ENCODE measurements at places on chromosomes 12 and 14.

DNA sequence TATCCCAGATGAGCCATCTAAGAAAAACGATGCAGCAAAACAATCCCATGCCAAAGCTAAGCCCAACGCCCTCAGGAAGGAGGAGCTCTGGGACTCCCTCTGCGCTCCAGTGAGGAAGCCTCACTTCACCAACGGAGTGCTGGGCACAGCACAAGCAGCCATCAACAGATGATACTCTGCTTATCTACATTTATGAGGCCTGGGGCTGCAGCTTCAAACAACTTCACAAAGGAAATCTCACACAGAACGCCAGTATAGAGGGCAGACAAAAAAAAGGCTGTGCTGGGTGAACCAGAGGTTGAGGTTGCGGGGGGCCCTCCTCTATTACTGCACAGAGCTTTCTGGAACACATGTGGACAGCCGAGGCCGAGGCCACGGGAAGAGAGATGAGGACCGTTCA lies 34.9 kb upstream of the GPR68 start:
- no peak for DNase-seq

- DNase-seq = no peak
Observed at GRCh38 chr14:47200740-47201139, 474.7 kb downstream of the MDGA2 start.

DNA sequence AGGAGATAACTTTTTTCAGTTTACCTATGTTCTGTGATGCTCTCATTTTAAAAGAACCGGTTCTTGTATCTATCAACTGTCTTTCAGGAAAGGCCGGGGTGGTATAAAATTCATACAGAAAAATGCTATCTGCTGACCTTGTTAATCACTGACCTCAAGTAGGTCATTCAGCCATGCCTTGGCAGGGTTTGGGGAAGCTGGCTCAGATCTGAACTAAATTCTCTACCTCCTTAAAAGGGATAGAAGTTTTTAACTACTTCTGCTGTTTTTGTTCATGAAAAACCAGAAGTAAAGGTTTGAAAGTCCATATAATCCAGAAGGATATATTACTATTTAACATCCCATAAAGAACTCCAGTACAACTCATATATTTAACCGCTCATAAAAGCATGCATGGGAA lies 10.1 kb downstream of the MYRFL start:
- no peak for DNase-seq

DNA sequence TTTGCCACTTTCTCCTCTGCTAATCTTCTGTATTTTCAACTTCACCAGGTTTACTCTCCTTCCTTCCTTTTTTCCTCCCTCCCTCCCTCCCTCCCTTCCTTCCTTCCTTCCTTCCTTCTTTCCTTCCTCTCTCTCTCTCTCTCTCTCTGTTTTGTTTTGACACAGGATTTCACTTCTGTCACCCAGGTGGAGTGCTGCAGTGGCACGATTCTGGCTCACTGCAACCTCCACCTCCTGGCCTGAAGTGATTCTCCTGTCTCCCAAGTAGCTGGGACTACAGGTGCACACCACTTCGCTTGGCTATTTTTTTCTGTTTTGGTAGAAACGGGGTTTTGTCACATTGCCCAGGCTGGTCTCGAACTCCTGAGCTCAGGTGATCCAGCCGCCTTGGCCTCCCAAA lies 181.2 kb upstream of the BTG1 start:
- no peak for DNase-seq

GRCh38 chr12:15984097-15984800 lies 73.1 kb downstream of the DERA start:
- DNase-seq = no peak

- no peak for DNase-seq
Observed at GRCh38 chr12:54581412-54581811, 7.0 kb downstream of the PPP1R1A start.

DNA sequence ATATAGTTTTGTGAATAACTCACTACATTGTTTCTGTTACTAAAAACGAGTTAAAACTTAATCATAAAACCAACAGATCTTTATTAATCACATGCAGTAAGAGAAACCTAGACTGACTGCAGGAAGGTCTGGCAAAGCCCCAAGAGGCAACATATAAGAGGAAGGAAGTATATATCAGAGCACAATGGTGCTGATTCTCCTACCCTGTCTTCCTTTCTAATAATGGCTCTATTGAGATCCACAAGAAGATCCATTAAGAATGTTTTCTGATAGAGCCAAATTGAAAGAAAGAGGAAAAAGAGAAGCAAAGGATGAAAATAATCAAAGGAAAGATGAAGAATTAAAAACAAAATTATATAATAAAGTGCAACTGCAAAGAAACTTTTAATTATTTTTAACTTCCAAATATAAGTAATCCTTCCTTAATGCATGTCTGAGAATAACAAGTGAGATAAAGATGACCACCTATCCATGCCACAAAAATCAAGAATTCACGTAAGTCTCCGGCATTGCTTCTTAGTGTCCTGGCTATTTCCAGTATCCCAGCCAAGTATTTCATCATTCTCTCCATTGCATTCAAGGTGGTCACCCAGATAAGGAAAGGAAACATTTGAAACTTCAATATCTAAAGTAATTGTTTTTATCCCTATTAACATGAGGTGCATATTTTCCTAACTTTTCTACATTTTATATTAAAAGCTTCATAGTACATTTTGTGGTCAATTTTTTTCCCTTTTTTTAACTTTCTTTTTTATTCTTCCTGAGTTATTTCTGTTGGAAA lies 62.2 kb downstream of the SOX5 start:
- no peak for DNase-seq

GRCh38 chr14:29354486-29354885 lies 573.2 kb downstream of the PRKD1 start:
- no peak for DNase-seq

GRCh38 chr12:7101694-7102131 lies 7.3 kb downstream of the C1RL start:
- no peak for DNase-seq

- DNase-seq = no peak
Observed at GRCh38 chr12:113659416-113659815, 187.7 kb upstream of the LHX5 start.

GRCh38 chr12:2396448-2396871 lies 343.7 kb downstream of the CACNA1C start:
- DNase-seq = peak; percentile 22

DNA sequence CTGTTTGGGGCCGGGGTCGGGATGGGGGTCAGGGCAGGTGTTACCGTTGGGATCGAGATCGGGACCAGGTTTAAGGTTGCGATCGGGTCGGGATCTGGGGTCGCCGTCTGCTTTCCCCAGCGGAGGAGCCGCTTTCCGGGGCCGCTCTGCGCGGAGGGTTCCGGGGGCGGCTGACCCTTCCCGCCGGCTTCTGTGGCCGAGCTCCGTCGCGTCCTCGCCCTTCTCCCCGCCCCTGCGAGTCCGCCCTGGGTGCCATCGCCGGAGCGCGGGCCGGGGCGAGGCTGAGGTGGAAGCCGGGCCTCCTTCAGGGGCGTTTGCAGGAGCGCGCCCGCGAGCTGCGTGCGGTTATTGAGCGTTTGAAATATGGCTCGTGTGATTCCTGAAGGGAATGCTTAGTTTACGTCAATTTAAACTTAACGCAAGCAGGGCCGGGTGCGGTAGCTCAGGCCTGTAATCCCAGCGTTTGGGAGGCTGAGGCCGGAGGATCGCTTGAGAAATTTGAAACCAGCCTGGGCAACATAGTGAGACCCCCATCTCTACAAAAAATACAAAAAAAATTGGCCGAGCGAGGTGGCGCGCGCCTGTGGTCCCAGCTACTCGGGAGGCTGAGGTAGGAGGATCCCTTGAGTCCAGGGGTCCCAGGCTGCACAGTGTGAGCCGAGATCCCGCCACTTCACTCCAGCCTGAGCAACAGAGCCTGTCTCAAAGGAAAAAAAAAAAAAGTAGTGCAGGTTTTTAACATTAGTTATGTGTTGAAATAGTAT lies 620 bp downstream of the PGAM5 start:
- DNase-seq = no peak

- no peak for DNase-seq
Observed at GRCh38 chr14:103256406-103256805, 77.6 kb upstream of the EIF5 start.

DNA sequence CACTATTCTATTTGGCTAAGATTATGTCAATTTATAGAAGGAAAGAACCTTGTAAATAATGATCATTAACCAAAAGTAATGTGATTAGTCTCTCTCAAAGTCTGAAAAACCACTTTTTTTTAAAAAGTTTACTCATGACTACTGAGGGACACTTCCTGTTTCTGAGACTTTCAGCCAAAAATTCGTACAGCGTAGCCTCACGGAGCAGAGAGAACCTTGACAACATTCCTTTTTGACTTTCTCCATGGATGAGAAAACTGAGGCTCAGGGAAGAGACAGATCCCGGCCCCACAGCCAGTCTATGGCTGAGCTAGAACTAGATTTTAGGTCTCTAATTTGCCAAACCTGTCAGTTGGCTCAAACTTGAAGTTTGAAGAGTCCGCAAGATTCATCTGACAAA lies 68.2 kb downstream of the DAD1 start:
- DNase-seq = no peak

DNA sequence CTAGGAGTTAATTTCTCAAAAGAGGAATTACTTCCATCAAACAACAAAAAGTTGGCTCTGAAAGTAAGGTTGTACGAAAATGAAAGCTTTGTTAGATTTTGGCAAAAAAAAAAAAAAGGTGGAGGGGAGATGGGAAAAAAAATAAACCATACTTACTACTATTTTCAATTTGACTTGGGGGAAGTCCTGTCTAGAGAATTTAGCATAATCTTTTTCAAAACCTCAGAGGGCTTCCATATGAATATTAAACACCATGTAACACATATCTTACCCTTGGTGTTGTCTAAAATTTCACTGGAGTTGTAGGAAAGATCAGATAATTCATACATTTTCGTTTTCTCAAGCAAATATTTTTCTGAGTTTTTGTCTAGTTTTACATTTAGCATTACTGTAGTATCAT lies 17.5 kb downstream of the GRIP1 start:
- no peak for DNase-seq

GRCh38 chr12:49967042-49967776 lies 5.5 kb downstream of the AQP5 start:
- DNase-seq = peak; percentile 71

DNA sequence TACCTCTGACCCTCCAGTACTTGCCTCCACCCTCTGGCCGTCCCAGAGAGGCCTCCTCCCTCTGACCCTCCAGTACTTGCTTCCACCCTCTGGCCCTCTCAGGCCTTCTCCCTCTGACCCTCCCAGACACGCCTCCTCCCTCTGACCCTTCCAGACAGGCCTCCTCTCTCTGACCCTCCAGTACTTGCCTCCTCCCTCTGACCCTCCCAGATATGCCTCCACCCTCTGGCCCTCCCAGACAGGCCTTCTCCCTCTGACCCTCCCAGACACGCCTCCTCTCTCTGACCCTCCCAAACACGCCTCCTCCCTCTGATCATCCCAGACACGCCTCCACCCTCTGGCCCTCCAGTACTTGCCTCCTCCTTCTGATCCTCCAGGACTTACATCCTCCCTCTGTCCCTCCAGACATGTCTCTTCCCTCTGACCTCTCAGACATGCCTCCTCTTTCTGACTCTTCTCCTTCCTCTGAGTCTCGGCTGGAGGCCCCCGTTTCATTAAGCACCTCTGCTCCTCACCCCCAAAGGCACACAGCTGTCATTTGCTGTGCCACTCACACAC lies 71.9 kb downstream of the PHETA1 start:
- DNase-seq = no peak

- peak; percentile 29 for DNase-seq
Observed at GRCh38 chr12:48779869-48780268, 9.0 kb downstream of the ADCY6 start.

- no peak for DNase-seq
Observed at GRCh38 chr12:112617153-112617505, 174.4 kb upstream of the RPH3A start.

- no peak for DNase-seq
Observed at GRCh38 chr14:99357916-99358390, 86.0 kb upstream of the BCL11B start.

GRCh38 chr12:87283886-87284285 lies 745.3 kb downstream of the C12orf50 start:
- no peak for DNase-seq

DNA sequence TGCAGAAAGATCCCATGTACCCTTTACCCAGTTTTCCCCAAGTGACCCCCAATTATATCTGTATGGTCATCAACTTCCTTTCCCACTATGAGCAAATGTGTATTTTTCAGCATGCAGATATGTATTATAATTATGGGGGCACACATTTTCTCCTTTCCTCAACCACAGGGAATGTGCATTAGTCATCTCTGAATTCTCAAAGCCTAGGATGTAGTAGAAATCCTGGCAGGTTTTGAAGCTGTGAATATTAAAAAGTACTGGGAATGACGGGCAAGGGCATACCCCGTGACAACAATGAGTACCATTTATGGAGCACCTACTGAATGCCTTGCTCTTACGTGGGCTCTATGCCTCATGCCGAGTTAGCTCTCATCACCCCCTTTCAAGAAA lies 71.5 kb downstream of the VWF start:
- peak; percentile 45 for DNase-seq

DNA sequence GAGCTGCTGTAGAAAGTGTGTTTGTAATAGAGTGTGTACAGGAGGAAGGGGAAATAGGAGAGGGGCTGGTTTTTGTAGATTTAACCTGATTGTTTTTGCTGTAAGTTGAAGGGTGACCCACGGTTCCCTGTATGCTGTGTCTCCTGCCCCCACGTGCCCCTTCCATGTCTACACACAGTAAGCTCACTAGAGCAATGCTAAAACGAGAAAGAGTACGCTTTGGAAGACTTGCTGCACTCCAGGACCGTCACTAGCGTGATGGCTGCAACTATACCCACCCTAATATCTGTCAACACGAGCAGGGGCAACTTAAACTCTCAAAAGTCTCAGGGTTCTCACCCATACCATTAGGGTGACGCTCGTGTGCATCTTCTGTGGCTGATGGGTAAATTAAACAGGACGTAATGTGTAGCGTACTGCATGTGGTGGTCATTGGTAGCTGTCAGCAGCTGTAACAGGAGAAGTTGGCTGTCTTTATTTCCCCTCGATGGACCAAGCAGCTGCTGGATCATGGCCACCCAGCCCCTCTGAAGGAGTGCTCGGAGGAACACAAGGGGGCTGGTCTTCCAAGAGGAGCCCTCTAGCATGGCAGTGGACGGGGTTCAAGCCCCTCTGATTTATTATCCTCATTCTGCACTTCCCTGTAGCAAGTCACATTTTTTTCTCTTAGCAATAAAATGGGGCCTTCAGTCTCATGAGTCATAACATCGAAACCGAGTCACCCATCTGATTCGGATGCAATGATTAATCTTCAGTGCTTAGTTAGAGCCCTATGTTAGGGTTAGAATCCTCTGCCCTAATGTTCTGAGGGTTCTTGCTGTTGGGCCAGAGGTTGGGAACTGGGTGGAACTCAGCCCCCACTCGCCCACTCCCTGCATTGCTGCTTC lies 14.0 kb downstream of the CCND2 start:
- DNase-seq = peak; percentile 34

GRCh38 chr14:85223667-85224066 lies 306.3 kb upstream of the FLRT2 start:
- no peak for DNase-seq

DNA sequence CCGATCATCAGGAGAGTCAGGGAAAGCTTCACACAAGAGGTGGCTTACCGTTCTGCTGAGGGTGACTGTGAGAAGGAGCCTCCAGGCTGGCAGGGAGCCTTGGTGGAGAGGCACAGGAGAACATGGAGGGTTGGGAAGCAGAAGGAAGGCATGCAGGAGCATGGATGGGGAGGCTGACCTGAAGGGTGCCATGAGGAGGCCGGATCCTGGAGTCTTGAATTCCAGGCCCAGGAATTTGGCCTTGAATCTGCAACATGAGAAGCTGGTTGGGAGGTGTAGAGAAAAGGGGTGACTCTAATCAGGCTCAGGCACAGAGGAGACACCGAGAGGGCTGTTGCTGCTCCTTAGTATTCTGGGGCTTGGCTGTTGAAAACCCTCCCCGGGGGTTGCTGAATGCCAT lies 130.2 kb downstream of the PELI2 start:
- DNase-seq = no peak

Data from HFFc6 (cell line).